ENCODE measurements at places on chromosomes 4 and X. TPM values are rescaled to one million over a fixed set of nuclear protein-coding genes. Genes with fewer than 3 reads are reported as not detected.
A peak's percentile ranks its signal among the peaks of the same experiment; 100 is the strongest.

DNA sequence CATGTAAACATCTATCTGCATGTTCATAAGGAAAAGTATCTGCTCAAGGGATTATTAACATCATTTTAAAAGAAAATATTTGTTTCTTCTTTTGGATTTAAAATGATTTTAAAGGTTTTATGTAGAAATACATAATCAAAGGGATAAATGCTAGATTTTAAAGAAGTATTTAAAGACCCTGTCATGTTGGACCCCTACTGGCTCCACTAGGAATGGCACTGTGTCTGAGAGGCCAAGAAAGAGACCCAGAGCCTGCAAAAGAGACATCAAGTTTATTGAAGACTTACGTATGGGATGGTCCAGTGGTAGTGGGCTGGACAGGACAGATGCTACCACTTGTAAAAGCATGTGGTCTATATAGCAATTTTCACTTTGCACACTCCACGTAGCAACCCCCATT, 78.7 kb upstream of the PCDH18 start:
- no peak overlapping the region for H3K4me3 ChIP-seq
- H3K27ac ChIP-seq = no peak overlapping the region
- H3K4me1 ChIP-seq = peaks cover 19% of the 10 kb centered on the region
- H3K27me3 ChIP-seq = no peaks in the 10 kb centered on the region

DNA sequence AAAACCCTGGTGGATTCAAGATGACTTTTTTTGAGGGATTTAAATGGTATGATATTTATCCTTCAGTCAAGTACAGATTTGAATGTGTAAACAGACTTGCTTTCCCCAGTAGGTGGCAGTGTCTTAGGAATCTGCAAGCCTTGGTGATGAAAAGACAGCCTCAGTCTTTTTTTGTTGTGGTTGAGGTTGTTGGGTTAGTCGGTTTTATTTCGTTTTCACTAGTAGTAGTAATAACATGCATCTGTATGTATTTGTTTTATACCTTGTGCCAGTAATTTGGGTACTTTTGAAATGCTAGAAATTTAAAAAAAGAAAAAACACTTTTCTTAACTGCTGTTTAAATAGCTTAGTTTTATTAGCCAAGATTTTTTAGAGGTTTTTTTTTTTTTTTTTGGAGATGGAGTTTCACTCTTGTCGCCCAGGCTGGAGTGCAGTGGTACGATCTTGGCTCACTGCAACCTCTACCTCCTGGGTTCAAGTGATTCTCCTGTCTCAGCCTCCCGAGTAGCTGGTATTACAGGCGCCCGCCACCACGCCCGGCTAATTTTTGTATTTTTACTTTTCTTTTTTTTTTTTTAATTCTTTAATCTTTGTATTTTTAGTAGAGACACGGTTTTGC, 39.2 kb downstream of the COPS4 start:
- H3K27ac ChIP-seq = no peak overlapping the region
- H3K4me1 ChIP-seq = no peaks in the 10 kb centered on the region
- peaks cover 8% of the 10 kb centered on the region for H3K36me3 ChIP-seq
- H3K4me3 ChIP-seq = no peak overlapping the region

- no peak overlapping the region for H3K27ac ChIP-seq
- no peak overlapping the region for H3K4me3 ChIP-seq
- H3K4me1 ChIP-seq = no peaks in the 10 kb centered on the region
- H3K27me3 ChIP-seq = no peaks in the 10 kb centered on the region
- no peak for DNase-seq
- no peaks in the 10 kb centered on the region for H3K36me3 ChIP-seq
Observed at GRCh38 chr4:126564283-126564854, 1068.4 kb upstream of the INTU start.

GRCh38 chrX:1144293-1144692, 68.2 kb downstream of the CRLF2 start:
- H3K36me3 ChIP-seq = no peaks in the 10 kb centered on the region
- H3K4me3 ChIP-seq = no peak overlapping the region
- H3K4me1 ChIP-seq = no peaks in the 10 kb centered on the region
- H3K27ac ChIP-seq = no peak overlapping the region
- no peak for DNase-seq

DNA sequence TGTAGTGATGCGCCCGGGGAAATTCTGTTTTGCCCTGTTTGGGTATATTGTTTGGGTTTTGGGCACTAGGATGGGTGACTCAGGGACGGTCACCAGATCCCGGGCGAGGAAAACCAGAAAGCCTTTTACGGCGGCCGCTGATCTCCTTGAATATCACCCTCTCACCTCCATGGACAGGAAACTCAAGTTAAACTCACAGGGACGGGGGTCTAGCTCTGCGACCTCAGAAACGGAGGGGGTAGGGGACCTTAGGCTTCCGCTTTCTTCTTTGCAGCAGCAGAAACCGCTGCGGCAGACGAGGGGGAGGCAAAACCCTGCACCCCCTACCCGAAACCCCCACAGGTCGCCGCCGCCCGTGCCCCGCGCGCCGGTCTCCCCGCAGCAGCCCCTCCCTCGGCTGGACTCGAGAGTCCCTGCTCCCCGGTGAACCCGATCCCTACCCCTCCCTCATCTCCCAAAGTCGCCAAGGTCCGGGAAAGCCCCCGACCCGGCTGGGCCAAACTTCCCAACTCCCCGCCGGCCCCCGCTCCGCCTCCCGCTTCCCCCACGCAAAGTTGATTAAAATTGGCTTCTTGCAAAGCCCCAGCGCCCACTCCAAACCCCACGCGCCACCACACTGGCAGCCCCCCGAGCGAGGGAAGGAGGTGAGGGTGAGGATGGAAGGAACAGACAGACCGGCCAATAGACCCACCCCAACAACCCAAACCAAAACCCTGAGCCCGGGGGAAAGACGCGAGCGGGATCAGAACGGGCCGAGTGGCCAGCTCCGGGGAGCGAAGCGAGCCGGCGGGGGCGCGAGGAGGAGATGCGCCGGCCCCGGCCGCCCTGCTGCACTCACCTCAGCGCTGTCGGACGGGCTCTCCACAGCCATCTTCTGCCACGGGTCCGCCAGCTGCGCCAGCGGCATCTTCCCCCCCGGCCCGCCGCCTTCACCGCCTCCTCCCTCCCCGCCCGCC, 705 bp downstream of the RPS6KA3 start:
- no peaks in the 10 kb centered on the region for H3K36me3 ChIP-seq
- no peak overlapping the region for H3K27ac ChIP-seq
- H3K4me3 ChIP-seq = peak overlapping the region; percentile 72
- H3K27me3 ChIP-seq = peaks cover 53% of the 10 kb centered on the region
- H3K4me1 ChIP-seq = no peaks in the 10 kb centered on the region
- DNase-seq = peak; percentile 13

DNA sequence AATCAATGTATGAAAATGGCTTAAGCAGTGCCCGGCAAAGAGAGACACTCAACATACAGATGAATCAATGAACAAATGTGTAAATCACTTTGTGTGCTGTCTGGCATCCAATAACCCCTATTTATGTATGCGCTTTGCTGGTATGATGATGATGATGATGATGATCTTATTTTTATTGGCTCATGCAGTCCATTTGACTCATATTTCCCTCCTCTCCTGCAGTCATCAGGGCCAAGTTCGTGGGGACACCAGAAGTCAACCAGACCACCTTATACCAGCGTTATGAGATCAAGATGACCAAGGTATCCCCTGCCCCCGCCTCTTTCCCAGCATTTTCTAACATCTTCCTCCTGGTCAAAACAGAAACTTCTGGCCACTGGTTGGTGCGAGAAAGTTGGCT, 2.5 kb downstream of the TIMP1 start:
- no peaks in the 10 kb centered on the region for H3K36me3 ChIP-seq
- DNase-seq = no peak
- no peak overlapping the region for H3K27ac ChIP-seq
- H3K27me3 ChIP-seq = no peaks in the 10 kb centered on the region
- 0 out of 2 replicates have a peak, but pooled peaks cover 4% of the 10 kb centered on the region for H3K4me1 ChIP-seq
- no peak overlapping the region for H3K4me3 ChIP-seq

- no peaks in the 10 kb centered on the region for H3K36me3 ChIP-seq
- peak; percentile 21 for DNase-seq
- H3K4me3 ChIP-seq = no peak overlapping the region
- H3K27ac ChIP-seq = peak overlapping the region; percentile 74
- H3K4me1 ChIP-seq = peaks cover 14% of the 10 kb centered on the region
Observed at GRCh38 chrX:15718283-15718970, 19.6 kb upstream of the CA5B start.

- H3K4me3 ChIP-seq = peak overlapping the region; percentile 92
- no peak for DNase-seq
- peak overlapping the region; percentile 91 for H3K27ac ChIP-seq
- H3K27me3 ChIP-seq = no peaks in the 10 kb centered on the region
Observed at GRCh38 chr4:41935652-41936021, 408 bp downstream of the TMEM33 start.

DNA sequence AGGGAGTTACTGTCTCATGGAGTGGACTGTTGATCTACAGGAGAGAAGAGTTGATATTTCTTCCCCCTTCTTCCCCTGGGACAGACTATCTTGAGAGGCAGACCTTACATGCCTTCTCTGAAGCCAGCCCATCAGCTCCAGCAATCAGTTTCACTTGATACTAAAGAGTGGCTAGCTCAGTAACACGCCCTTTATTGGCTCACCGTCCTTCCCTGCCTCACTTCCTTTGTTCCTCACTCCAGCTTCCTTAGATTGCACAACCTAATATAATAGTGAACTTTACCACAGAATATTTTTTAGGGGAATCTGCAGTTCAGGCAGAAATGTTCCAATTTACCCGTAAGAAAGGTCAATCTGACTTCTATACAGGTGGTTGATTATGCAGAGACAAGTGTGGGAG, 128.1 kb upstream of the NDP start:
- no peak overlapping the region for H3K4me3 ChIP-seq
- no peak for DNase-seq
- H3K36me3 ChIP-seq = no peaks in the 10 kb centered on the region
- H3K27ac ChIP-seq = no peak overlapping the region

DNA sequence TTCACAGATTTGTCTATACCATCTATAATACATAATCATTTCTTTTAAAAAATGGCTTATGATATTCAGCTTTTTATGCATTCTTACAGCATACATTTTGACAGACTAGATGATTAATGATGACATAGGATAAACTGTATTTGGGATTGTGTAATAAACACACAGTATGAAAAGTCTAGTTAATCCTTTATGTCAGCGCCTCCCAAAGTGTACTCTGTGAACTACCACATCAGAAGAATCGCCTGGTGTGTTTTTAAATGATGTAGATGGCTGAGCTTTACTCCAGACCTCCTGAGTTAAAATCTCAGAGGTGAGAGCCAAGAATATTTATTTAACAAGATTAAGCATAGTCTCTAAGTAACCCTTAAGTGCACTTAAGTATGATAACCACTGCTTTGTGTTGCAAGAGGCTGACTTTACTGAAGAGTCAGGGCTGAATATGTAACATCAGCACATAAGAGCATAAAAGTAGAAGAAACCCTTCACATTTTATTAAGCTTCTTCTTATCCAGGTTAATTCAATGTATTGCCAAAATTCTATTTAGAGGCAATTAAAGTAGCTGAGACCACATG, 104.2 kb downstream of the ANK2 start:
- no peaks in the 10 kb centered on the region for H3K27me3 ChIP-seq
- H3K4me3 ChIP-seq = no peak overlapping the region
- H3K4me1 ChIP-seq = 0 out of 2 replicates have a peak, but pooled peaks cover 2% of the 10 kb centered on the region
- no peaks in the 10 kb centered on the region for H3K36me3 ChIP-seq

GRCh38 chr4:159280442-159281172, 177.7 kb downstream of the RAPGEF2 start:
- peaks cover 17% of the 10 kb centered on the region for H3K4me1 ChIP-seq
- H3K36me3 ChIP-seq = no peaks in the 10 kb centered on the region
- H3K27me3 ChIP-seq = no peaks in the 10 kb centered on the region
- H3K4me3 ChIP-seq = no peak overlapping the region
- no peak for DNase-seq

GRCh38 chrX:107851215-107851614, 25.5 kb downstream of the MID2 start:
- no peaks in the 10 kb centered on the region for H3K36me3 ChIP-seq
- no peak overlapping the region for H3K27ac ChIP-seq
- no peak overlapping the region for H3K4me3 ChIP-seq
- H3K4me1 ChIP-seq = no peaks in the 10 kb centered on the region
- no peaks in the 10 kb centered on the region for H3K27me3 ChIP-seq

- DNase-seq = no peak
- no peaks in the 10 kb centered on the region for H3K27me3 ChIP-seq
- H3K27ac ChIP-seq = no peak overlapping the region
- no peaks in the 10 kb centered on the region for H3K36me3 ChIP-seq
Observed at GRCh38 chr4:24671849-24672248, 87.5 kb upstream of the DHX15 start.

GRCh38 chr4:65645185-65645584, 25.1 kb downstream of the EPHA5 start:
- no peak overlapping the region for H3K27ac ChIP-seq
- H3K27me3 ChIP-seq = no peaks in the 10 kb centered on the region
- DNase-seq = no peak
- peaks cover 14% of the 10 kb centered on the region for H3K4me1 ChIP-seq
- no peak overlapping the region for H3K4me3 ChIP-seq
- no peaks in the 10 kb centered on the region for H3K36me3 ChIP-seq

The PDCL2 gene
- total RNA-seq = not detected

The CTAG1A gene
- total RNA-seq = not detected

The GC gene
- 0.21 TPM for total RNA-seq

The XG gene
- total RNA-seq = 0.97 TPM

The PABPC5 gene
- total RNA-seq = 3.1 TPM
